Endothelial cell of umbilical vein (primary cell): ENCODE measurements at places on chromosomes 16 and 17. TPM values are rescaled to one million over a fixed set of nuclear protein-coding genes. Genes with fewer than 3 reads are reported as not detected.

GRCh38 chr16:84408856-84409255 is 40.5 kb downstream of the ATP2C2 start:
- DNase-seq: no peak

- no peak for DNase-seq
Observed at GRCh38 chr17:62366191-62366590, 14.2 kb upstream of the EFCAB3 start.

DNA sequence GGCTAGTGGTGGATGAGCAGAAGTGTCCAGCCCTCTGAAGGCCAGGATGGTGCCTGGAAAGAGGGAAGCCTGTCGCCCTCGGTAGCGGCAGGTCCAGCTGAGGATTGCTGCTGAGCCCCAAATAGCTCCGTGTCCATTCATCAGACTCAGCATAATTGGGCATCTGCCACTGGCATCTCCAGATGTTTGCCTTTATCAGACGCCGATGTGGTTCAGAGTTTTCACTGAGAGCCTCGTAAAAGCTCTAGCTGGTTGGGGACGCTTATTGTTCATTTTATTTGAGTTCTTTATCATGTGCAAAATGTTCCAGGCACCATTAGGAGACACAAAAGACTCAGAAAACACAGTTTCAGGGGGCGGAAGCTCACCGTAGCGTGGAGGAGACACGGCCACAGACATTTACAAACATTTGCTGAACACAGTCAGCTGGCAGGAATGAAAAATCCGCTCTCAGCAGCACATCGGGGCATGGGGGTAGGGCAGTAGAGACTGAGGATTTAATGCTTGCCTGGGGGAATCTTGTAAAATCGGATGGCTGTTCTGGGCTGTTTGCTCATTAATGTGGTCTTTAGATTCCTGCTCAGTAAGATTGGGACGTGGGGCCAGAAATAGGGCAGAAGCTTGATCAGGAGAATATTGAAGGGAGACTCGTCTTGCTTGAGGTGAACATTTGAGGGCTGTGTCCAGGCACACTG is 41.7 kb downstream of the SMPD3 start:
- no peak for DNase-seq

DNA sequence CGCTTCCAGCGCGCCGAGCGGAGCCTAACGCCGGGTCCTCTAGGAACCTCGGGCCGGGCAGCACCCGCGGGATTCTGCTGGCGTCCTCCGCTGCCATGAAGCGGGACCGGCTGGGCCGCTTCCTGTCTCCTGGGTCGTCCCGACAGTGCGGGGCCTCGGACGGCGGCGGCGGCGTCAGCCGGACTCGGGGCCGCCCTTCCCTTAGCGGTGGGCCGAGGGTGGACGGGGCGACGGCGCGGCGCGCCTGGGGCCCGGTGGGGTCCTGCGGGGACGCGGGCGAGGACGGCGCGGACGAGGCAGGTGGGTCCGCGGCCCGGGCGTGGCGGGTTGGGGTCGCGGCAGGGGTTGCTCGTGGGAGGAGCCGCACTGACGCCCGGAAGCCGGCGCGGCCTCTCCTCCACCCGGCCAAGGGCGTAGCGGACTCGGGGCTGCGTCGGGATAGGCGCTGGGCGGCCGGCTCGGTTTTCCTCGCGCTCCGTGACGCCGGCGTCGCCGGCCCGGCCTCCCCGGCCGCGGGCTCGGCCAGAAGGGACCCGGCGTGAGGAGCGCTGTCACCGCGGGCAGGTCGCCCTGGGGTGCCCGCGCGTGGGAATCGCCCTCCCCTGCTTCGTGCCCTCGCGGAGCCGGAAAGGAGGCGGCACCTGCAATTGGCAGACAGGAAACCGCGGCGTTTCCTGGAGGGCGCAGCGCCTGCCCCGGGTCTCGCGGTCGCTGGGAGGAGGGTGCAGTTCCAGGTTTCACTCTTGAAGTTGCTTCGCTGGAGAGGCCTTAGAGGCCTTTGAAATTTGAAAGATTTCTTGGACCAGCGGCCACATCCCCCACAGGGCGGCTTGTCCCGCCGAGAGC is 432 bp downstream of the ZNF276 start:
- DNase-seq: peak; percentile 70

DNA sequence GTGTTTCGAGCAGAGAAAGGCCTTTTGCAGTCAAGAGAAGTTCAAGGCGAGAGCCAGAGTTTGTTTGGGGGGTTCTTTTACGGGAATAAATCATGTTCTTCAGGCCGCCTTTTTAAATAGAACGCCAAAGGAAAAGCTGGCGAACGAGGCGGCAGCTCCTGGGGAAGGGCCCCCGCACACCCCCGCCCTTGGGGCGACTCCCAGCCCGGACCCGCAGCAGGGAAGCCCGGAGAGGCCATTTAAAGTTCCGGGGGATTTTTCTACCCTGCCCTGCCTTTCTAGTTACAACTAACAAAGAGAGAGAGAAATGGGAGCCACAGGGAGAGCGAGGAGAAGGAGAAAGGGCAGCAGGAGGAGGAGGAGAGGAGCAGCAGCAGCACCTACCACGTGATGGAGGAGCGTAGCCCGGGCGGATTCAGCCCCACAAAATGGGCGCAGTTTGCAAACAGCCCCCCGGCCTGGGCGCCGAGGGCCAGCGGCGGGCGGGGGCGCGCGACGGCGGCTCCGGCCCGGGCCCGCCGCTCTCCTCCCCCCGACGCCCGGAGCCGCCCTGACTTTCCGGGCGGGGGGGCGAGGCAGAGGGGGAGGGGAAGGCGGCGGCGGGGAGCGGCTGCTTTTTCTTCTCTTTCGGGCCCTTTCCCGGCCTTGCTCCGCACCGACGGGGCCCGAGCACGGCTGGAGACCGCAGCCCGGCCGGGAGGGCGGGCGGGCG is 634 bp downstream of the KANSL1 start:
- peak; percentile 73 for DNase-seq

GRCh38 chr17:32116937-32117336 is 25.4 kb upstream of the RHOT1 start:
- no peak for DNase-seq

- DNase-seq: no peak
Observed at GRCh38 chr17:58520843-58521430, 6.5 kb upstream of the MTMR4 start.

Gene TEKT1
- total RNA-seq: not detected in 2 replicates

Gene ABCC6
- total RNA-seq: 0.84 and 0.95 TPM in 2 replicates

Gene NPIPB2
- 11.7 and 15.4 TPM in 2 replicates for total RNA-seq

DNA sequence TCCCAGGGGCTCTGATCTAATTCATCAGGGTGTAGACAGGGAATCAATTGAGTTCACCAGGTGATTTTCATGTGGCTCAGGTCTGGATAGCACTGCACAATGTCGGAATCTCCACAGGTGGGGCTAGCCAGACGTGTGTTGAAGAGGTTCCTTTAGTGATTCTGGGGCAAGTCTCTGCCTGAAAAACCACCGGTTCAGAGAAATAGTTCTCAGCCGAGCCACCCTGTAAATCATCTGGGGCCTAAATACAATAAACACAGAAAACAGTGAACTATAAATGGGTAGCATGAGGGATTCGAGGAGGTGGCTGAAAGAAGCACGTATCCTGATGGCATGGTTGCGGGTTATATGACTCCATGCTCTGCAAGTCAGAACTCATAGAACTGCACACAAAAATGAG is 21.3 kb downstream of the ASPA start:
- no peak for DNase-seq

DNA sequence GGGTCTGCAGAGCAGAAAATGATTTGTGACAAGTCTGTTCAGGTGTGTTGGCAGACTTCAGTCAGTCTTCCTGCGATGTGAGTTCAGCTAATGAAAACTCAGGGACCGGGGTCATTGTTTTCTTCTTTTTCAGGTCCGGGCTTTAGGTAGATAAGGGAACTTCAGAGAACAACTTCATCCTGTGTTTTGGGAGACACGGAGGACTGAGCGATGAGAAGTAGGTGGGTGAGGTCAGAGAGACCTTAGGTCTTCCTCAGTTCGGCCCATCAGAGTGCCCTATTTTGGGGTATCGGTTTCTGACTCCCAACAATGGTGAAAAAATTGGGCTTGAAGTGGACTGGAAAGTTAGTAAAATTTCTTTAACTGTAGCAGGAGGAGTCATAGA is 88.9 kb upstream of the ATF7IP2 start:
- DNase-seq: no peak

Gene HBM
- total RNA-seq: not detected in 2 replicates

DNA sequence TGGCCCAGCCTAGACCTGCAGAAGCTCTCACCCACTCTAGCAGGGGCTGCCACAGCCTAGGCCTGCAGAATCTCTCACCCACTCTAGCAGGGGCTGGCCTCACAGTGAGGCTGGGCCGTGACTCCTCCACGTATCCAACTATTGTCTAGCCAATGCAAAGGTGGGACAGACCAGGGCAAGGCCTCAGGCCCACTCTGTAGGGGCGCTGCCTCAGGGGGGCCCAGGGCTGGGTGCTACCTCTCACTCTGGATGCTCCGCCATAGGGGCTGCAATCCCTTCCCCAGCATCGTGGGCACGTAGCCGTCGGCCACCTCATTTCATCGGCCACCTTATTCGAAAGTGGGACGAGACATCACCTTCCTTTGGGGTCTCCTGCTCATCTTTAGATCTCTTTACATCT is 51.7 kb downstream of the RPH3AL start:
- DNase-seq: no peak

GRCh38 chr17:49483599-49484509 is 11.2 kb upstream of the NGFR start:
- DNase-seq: no peak

DNA sequence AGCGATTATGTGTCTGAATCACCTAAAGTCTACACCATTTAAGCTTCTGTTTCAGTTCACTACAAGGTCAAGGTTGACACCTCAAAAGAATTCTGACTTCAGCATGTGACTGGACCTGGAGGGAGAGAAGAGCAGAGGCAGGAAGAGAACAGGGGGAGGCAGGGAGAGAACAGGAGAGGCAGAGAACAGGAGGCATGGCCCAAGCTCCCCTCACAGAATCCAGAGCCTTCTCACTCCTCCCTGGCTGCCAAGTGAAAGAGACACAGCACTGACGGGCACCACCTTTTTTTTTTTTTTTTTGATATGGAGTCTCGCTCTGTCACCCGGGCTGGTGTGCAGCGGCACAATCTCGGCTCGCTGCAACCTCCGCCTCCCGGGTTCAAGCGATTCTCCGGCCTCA is 11.4 kb downstream of the GGA2 start:
- no peak for DNase-seq

Gene CCL14
- 9.5 and 21.3 TPM in 2 replicates for total RNA-seq

Gene CES3
- not detected in 2 replicates for total RNA-seq

- DNase-seq: no peak
Observed at GRCh38 chr16:78269256-78269655, 169.8 kb downstream of the WWOX start.

- peak; percentile 63 for DNase-seq
Observed at GRCh38 chr16:81526199-81526598, 81.6 kb downstream of the CMIP start.

DNA sequence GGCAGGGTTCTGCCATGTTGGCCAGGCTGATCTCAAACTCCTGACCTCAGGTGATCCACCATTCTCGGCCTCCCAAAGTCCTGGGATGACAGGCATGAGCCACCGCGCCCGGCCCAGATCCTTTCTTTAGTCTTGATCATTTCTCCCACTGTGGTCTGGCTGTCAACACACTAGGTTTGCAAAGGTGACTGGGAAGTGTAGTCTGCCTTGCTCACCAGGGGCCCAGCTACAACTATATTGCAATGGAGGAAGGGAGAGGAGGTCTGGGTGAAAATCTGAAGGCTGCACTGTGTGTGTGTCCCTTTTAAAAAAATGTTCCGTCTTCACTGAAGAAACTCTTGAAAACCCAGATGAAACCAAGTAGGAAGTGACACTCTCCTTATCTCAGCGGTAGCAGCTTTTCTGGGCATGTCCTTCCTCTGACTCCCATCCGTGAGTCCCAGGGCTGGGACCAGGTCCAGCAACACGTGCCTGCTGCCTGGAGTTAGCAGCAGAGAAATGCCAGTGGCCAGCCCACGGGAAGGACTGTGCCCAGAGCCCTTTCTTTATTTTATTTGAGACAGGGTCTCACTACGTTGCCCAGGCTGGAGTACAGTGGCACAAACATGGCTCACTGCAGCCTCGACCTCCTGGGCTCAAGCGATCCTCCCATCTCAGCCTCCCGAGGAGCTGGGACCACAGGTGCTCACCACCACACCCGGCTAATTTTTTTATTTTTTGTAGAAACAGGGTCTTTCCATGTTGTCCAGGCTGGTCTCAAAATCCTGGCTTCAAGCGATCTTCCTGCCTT is 17.8 kb upstream of the KIF19 start:
- DNase-seq: peak; percentile 51

DNA sequence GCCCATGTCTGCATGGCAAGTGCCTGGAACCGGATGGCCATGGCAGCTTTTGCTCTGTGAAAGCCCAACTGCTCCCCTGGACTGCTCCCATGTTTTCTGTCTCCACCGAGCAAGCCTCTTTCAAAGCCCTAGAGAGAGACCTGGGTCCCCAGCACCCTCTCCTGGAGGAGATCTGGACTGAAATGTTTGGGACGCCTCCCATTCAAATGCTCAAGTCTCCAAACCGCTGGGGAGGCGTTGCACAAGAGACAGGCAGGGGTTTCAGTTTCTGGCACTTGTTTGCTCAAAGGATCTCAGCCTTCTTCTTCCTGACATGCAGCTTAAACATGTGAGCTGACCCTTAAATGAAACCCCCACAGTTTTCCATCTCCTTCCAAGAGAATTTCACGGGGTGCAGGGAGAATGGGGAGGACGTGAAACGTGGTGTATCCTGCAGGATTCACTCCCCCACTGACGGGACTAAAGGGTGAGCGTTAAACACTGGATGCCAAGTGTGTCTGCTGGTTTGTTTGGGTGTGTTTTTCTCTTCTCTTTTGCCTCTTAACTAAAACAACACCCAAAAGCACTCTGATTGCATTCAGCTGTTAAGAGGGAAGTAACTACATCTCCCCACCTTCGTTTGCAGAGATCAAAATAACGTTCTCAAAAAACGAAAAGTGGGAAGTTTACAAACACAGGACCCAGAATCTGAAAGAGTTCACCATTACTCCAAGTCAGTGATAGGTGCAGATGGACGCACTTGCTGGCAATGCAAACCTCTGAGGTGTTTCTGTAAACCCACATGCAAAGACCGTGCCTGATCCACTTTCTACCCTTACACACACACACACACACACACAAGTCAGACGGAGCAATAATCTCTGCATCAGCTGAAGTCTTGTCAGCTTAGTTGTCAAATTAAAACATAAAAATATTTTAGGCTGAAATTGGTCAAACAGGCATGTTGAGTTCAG is 256.9 kb downstream of the C16orf95 start:
- DNase-seq: peak; percentile 69

- DNase-seq: no peak
Observed at GRCh38 chr16:69880640-69881133, 70.4 kb upstream of the CLEC18A start.

Gene KCNJ2
- 11.5 and 15.5 TPM in 2 replicates for total RNA-seq
